Type B pancreatic cell (in vitro differentiated cells): ENCODE measurements at places on chromosomes 12 and 14. TPM values are rescaled to one million over a fixed set of nuclear protein-coding genes. Genes with fewer than 3 reads are reported as not detected.

GRCh38 chr12:87365423-87365822, 663.8 kb downstream of the C12orf50 start:
- no peak for DNase-seq

GRCh38 chr14:84520711-84521338, 1009.1 kb upstream of the FLRT2 start:
- no peak for DNase-seq

GRCh38 chr12:87853448-87854003, 175.7 kb downstream of the C12orf50 start:
- DNase-seq: no peak

DNA sequence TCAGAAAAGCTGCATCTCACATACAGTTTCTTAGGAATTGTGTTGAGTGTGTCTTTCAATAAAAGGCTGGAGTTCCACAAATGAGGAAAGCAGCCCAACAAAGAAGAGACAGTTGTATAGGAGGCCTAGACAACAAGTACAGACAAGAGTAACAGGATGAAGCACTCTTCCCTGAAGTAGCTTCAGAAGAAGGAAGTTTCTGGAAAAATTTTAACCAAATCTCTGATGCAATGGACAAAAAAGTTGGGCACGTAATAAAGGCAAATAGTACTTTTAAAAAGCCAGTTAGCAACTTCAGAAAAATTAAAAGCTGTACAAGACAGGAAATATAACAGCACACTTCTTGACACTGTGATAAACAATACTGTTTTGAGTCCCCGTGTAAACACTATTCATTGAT, 134.1 kb upstream of the PLEKHG7 start:
- DNase-seq: no peak

- no peak for DNase-seq
Observed at GRCh38 chr12:94560431-94561221, 89.7 kb downstream of the TMCC3 start.

The IL25 gene
- not detected in 2 replicates for total RNA-seq

The ZNF385A gene
- total RNA-seq: 29.5 and 47.3 TPM in 2 replicates

The CCDC196 gene
- not detected in 2 replicates for total RNA-seq

The TAS2R14 gene
- total RNA-seq: 2.7 and 2.8 TPM in 2 replicates

The TMEM229B gene
- total RNA-seq: 2.1 and 2.7 TPM in 2 replicates

The PIWIL1 gene
- not detected in 2 replicates for total RNA-seq

The SLC16A7 gene
- total RNA-seq: 11.5 and 12.9 TPM in 2 replicates
